ENCODE measurements at places on chromosomes 13 and 19.

DNA sequence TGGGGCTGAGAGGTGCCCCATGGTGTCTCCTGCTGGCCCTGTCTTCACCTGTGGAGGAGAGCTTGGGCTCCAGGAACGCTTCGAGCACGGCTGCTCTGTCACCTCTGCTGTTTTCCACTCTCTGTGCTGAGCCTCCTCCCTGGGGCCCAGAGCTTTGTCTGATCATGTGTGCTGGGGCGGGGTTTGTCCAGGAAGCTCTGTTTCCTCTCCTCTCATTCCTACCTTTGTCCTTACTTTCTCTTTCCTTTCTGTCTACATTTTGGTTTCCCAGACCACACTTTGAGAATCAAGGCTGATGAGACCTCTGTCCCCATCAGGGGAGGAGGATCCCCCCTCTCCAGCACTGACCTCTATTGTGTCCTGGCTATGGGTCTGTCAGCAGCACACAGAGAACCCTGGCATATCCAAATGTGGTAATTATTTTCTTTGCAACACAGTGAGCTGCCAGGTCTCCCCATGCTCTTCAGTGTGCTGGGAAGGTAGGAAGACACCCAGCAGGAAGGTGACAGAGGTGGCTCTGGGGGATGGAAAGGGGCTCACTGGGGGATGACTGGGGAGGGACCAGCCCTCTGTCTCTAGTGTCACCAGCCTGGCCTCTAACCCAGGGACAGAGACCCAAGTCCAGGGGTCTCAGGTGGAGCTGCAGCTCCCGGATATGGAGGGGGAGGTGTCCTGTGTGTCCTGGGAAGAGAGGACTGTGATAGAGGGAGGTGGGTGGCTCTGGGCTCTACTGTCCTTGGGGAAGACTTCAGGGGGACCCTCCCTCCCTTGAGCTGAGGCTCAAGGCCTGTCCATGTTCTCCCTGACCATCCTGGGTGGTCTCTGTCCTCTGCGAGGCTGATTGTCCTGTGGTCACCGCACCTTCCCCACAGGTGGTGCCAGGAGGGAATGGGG, at the start of gene CEACAM1:
TSS of gene CEACAM1 (minus strand) at position 128 of the 894 bp plus-strand sequence. CDS start at position 21, 107 bp downstream.
- DNase-seq = peak; percentile 69

DNA sequence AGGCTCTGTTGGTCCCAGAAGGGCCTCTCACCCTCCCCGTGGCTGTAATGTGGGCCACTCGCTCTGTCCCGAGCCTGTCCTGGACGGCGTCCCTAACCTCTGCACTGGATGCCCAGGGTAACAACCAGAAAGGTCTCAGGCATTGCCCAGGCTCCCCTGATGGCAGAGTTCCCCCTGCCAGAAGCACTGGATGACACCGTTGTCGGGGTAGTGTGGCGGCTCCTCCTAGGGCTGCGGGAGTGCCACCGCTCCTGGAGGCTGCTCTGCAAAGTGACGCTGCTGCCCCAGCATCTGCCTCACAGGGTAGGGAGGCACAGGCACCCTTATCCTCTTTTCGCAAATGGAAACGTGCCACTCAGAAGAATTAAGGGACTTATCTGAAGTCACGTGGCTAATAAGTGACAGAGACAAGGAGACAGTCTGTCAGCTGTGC, 32.0 kb downstream of the MPHOSPH8 start:
- no peak for DNase-seq

GRCh38 chr13:112779856-112780604, 90.2 kb downstream of the ATP11A start:
- DNase-seq = no peak

GRCh38 chr13:90401150-90401549, 946.3 kb upstream of the MIR17HG start:
- no peak for DNase-seq

- DNase-seq = no peak
These were observed 38.6 kb upstream of the LAMP1 start for GRCh38 chr13:113258321-113259054.

DNA sequence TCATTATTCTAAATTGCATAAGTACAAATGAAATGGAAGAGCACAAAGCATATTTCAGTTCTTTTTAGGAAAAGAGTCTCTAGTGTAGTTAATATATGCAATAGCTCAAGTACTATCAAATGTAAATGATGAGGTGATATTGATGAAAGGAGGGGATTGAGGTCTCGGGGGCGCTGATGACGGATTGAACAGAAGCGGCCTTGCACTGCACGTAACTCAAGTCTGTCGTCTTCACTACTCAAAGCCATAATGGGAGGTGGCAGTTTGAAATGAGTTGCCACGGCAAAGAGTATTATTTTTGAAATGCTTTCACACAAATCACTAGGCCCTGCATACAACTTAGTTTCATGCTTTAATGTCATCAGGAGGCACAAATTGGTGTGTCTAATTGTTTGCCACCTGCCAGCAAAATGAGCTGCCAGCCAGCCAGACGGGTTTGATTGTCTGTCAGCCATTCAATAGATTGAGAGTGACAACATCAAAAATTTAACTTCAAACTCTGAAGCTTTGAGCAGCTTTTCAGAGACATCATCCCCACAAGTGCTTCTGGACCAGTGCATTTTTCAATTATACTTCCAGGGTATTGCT, 256.6 kb downstream of the NBEA start:
- DNase-seq = no peak

GRCh38 chr13:114164681-114165429, 14.2 kb upstream of the CFAP97D2 start:
- DNase-seq = no peak

DNA sequence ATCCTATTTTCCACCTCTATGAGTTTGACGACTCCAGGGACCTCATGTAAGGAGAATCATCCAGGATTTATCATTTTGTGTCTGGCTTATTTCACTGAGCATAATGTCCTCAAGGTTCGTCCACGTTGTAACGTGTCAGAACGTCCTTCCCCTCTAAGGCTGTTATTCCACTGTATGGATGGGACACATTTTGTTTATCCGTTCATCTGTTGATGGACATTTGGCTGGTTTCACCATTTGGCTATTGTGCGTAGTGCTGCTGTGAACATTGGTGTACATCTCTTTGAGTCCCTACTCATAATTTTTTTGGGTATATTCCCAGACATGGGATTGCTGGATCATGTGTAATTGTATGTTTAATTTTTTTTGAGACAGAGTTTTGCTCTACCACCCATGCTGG, 21.5 kb downstream of the CRTC1 start:
- no peak for DNase-seq

DNA sequence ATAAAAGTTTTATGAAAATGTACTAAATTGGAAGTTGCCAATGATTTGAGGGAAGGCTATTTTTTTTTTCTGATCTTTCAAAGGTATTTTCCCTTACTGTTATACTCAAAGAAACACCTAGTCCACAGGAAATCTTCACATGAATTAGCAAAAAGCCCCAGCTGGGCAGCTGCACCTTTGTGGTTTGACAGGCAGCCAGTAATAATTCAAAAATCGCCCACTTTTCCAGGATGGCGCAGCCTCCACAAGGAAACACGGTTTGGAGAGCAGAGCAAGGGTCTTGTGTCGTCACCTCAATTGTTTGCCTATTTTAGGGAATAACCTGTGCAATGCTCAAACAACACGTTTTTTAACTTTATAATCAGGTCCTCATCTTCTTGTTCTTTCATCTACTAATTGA, 324.9 kb upstream of the GPC6 start:
- no peak for DNase-seq

DNA sequence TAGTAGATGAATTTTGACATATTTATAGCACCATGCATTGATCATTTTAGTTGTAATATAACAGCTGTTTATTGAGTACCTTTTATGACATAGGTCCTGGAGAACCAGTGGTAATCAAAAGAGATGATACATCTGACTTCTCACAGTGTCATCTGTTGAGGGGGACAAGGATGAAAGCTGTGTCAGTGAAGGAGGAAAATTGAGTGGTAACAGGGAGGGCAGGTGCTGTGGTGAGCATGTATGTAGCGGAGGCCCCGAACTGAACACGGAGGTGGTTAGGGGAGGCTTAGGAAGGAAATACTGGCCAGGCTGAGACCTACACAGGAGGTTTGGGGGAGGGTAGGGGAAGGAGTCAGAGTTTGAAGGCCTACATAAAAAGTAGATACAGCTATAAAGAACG, 199.7 kb downstream of the GGACT start:
- DNase-seq = no peak

DNA sequence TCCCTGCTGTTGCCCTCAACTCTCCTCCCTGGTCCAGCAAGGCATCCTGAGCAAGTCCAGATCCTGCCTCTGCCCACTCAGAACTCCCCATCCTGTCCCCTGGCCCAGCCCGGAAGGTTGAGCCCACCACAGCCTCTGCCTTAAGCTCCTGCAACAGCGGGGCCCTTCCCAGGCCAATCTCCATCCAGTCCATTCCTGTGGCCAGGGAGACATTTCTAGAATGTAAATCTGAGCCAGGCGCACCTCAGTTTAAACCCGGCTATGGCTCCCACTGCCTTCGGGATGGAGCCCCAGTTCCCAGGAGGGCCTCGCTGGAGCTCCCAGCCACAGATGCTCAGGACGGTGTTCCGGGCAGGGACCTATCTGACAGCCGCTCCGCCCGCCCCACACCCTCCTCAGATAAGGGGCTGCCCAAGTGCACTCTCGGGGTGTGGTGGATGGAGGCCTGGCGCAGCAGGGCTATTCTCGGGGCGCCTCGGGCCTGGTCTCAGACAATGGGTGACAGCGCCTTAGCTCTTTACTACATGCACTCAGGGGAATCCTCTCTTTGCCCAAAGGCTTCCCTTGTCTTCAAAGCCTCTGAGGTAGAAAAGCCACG, 5.3 kb downstream of the TRAPPC6A start:
- DNase-seq = no peak

GRCh38 chr19:47587295-47587694, 14.3 kb upstream of the ZNF541 start:
- DNase-seq = no peak

DNA sequence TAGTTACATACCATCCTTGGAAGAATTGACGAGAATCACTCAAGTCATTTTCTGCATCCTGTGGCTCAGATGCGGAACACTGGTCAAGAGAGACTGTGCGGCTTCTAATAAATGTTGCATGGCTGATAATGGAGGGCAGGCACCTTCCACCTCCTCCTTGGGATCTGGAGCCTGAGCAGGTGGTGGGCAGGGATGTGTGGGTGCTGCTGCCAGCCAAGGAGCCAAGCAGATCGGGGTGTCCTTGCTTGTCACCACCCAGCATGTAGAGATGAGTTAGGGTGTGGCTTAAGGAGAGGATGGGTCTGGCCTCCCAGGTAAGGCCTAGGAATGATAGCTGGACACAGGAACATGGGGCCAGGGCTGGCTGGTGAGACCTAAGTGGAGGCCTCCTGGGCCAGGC, 17.5 kb downstream of the GPI start:
- no peak for DNase-seq
